Stimulated activated CD4-positive, alpha-beta T cell treated with anti-CD3 and anti-CD28 coated beads, Interleukin-4, amount 100 ng/mL, for 48 hours (primary cell): ENCODE measurements at places on chromosomes 4 and X.

- no peak for DNase-seq
Observed at GRCh38 chr4:160406263-160406825, 1303.5 kb downstream of the RAPGEF2 start.

GRCh38 chrX:115344885-115345614, 55.5 kb downstream of the LUZP4 start:
- DNase-seq = no peak

- no peak for DNase-seq
Observed at GRCh38 chr4:100786481-100786880, 268.7 kb upstream of the EMCN start.

- no peak for DNase-seq
Observed at GRCh38 chr4:41619161-41619560, 81.2 kb downstream of the LIMCH1 start.

GRCh38 chr4:53576676-53577372, 14.5 kb downstream of the LNX1 start:
- no peak for DNase-seq

GRCh38 chr4:119498527-119498926, 130.1 kb downstream of the PDE5A start:
- DNase-seq = no peak

DNA sequence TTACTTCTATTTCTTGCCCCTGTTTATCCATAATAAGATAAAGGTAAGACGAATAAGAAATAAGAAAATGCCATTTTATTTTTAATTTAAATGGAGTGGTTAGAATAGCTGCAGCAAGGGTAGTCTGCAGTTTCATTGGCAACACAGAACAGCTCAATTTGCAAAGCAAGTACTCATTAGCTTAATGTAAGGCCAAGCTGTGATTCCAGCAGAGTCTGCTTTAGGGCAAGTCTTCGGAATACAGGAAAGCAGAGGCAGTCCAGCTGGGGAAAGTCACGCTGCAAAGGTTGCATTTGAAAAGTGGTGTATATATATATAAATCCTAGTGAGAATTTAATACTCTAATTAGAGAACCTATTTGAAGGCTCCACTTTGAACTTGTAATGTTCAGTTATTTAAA, 59.0 kb downstream of the ANXA10 start:
- no peak for DNase-seq
